NCI-H2081 (cell line): ENCODE measurements at places on chromosomes 6 and 20.
A peak's percentile ranks its signal among the peaks of the same experiment; 100 is the strongest.

DNA sequence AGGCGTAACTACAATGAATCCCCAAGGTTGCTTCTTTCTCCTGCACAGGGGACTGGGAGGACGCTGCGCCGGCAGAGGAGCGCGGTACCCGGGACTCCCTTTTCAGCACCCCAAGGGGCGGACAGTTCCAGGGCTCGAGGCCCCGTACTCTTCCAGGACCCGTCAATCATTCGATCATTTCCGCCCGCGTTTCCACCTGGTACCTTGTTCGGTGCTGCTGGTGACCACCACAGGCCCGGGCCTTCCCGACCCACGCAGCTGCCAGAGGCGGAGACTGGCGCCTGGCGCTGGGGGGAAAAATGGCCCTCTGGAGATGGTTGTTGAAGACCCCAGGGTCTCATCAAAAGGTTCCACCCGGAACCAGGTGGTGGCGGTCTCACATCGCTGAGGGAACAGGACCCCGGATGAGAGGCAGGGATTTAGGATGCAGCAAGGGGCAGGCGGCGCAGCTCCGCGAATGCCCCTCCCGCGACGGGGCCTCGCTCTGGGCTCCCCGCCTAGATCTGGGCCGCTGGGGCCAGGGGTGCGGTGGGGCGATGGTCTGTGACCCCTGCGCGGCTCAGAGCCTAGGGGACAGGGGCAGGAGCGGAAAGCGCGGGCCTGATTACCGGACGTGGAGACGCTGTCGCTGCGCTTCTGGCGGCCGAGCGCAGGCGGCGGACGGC is 744 bp downstream of the VSX1 start:
- DNase-seq: no peak

- DNase-seq: no peak
These were observed 15.4 kb downstream of the TMEM14B start for GRCh38 chr6:10763006-10763405.

DNA sequence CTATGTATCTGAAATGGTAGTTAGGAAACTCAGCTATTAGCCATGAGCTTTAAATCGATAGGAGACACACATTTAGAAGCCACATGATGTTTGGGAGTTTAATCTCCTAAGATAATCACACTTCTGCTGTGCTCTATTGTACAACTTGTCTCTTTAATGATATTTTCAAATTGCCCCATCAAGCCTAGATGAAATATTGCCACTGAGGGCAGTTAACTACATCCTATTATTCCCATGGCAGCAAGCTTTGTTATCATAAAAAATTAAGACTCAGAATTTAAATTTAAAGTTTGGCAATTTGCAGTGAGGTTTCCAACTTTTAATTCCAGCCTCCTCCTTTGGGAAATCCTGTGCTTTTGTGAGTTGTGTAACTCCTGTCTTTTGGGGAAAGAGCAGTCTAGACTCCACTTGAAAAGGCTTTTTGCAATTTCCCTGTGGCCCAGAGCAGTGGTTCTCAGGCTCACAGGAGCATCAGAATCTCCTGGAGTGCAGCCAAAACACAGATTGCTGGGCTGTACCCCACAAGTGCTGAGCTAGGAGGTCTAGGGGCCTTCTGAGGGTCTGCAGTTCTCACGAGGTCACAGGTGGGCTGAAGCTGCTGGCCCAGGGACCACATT is 792.4 kb downstream of the QKI start:
- no peak for DNase-seq

DNA sequence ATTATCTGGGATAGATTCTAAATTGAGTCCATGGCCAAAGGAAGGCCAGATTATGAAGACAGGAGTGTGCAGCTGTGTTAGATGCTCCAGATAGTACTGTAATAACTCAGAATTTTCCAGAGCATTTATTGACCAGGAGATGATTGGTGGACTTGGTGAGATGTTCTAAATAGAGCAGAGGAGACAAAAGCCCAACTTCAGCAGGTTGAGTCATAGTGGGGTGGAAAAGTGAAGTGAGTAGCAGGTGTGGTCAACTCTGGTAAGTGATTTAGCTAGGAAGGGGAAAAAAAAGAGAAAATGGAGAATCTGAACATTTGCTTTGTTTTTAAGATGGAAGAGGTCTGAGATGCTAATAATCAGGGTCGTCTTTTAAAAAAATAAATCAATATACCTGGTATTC is 227.4 kb downstream of the TMEM200A start:
- DNase-seq: no peak

DNA sequence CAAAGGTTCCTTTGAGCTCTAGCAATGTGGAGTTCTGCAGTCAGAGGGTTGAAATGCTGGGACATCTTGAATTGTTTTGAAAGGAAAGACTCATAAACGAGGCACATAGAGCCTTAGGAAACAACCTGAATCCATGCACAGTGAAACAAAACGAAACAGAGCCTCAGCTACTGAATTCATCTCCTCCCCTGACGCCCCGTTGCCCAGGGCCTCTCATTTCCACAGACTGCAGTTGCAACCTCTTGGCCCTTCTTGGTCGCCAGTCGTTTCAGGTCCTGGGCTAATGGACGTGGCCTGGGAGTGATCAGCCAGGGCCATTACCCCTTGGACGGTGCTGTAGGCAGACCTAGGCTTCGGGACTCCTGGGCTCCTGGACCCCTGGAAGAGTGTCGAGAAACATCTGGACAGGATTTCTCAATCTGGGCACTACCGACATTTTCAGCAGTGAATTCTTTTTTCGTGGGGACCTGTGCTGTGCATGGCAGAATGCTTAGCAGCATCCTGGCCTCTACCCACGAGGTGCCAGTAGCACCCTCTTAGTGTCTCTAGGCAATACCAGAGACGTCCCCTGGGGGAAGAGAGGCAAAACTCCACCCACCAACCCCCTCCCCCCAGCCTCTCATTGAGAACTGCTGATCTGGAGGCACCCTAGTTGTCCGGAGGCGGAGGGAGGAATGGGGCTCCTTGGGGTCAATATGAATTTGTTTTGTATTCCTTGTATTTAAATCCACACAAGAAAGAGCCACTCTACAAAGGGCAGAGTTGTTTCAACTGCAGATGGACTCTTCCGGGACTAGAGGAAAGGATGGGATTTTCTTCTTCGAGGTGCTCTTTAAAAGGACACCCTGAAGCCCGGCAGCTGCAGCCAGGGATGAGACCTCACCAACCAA is 50.2 kb downstream of the TMEM242 start:
- DNase-seq: no peak

DNA sequence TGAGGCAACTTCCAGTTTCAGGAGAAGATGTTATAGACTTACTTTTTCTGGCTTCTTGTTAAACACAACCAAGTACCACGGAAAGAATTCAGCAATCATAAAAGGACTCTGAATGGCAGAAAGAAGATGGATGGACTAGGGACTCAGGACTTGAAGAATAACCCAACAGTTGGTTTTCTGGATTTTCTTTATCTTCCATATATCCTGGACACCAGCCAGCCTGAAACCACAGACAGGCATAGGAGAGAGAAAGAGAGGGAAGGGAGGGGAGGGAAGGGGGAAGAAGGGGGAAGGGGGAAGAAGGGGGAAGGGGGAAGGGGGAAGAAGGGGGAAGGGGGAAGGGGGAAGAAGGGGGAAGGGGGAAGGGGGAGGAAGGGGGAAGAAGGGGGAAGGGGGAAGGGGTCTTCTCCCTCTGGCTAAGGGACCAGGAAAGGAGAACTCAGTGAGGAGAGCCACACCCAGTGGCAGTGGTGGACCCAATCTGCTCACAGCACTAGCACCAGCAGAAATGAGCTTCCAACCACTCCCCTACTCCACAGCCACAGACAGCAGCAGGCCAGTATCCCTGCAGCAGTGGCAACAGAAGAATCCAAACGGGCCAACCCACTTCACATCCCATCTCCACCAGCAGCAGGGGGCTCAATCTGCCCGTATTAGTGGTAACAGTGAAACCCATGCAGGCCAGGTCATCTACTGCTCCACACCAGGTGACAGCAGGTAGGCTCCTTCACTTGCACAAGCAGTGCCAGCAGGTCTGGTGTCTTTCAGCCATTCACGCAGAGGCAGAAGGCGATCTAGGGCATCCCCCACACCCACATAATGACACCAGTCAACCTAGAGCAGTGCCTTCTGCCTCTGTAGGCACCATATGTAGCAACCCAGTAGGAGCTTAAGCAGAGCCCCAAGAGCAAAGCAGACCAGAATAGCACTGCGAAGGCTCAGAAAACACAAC is 78.6 kb downstream of the TRMT6 start:
- DNase-seq: no peak

GRCh38 chr6:158698931-158699330 is 49.1 kb downstream of the SYTL3 start:
- DNase-seq: no peak

DNA sequence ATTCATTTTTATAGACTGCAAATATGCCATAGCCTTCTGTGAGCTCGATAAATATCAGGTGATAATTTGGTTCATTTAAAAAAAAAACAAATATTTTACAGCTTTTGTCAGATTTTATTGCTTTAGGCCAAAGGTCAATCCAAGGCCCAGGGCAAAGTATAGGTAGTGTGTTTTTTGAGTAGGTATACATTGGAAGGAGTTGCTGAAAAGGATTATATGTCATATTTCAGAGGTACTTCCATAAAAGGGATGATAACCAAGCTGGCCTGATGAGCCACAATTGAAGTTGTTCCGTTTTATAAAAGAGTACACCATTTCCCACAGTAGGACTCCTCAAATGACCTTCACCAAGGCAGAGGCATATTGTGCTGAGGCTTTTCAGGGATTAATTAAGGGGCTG is 452.8 kb upstream of the FLRT3 start:
- peak; percentile 87 for DNase-seq

DNA sequence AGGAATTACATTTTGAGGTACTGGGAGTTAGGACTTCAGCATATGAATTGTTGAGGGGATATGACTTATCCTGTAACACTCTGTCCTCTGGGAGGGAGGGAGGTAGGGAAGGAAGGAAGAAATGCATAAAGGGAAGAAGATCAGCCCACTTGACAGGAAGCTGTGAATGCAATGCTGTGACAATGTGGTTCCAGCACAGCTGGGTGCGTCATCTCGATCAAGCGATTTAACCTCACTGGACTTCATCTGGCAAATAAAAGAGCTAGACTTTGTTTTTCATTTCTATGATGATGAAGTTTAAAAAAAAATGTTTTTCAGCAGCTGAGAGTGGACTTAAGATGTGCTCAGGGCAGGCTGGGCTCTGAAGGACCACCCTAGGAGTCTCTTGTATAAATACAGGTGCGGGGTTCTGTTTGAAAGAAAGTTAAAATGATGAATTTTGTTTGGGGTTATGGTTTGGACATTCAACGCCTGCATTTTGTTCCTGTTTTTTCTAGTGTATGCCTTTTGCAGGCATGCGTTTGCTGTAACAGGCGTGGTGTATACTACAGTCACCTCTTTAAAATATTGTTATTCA is 178.1 kb downstream of the RIMS1 start:
- DNase-seq: no peak

- DNase-seq: no peak
These were observed 137.5 kb downstream of the EYS start for GRCh38 chr6:65569505-65569904.

DNA sequence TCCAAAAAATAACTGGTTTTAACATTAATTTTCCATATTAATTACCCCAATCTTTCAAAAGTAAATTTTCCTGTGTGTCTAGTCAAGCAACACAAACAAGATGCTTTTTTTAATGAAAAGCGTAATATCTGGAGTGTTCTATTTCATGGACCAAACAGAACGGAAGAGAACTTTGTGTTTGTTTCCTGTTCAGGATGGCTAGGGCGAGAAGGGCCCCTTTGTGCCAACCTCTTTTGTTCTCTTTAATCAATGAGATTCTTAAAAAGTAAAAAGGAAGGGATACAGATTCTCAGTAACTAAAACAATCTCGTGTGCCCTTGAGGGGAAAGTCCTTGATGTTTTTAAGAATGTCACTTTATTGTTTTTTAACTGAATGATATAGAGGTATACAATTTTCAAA is 55.7 kb downstream of the GNAS start:
- no peak for DNase-seq

- DNase-seq: no peak
These were observed 43.3 kb downstream of the SOX4 start for GRCh38 chr6:21636876-21637275.

DNA sequence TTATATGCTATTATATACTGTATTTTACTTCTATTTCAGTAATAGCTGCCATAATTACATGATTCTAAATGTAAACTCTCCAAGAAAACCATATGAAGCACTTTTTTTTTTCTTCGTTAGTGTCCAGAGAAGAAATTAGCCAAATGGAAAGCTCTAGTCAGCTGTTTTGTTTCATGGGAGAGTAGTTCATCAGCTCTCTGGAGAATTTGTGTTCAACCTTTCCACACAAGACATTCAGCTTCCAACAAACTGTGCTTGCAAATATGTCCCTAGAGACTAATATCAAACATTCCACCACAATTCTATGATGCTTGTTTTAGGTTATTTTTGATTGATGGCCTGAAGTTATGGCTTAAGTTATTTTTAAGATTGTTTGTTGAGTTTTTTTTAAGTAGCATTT is 19.5 kb downstream of the FHL5 start:
- no peak for DNase-seq

DNA sequence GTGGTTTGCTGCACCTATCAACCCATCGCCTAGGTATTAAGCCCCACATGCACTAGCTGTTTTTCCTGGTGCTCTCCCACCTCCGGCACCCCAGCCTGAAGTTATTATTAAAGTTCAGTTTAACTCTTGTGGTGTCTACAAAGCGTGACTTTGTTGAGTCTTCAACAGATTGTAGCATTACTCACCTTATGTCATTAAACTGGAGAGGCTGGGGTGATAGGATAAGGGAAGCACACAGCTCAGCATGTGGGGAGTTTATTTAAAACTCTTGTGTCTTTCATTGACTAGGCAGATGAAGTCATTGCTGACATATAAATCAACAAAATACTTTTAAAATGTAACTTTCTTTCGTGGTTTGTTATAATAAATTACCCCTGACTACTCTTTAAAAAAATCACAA is 84.7 kb upstream of the GCM1 start:
- DNase-seq: no peak

DNA sequence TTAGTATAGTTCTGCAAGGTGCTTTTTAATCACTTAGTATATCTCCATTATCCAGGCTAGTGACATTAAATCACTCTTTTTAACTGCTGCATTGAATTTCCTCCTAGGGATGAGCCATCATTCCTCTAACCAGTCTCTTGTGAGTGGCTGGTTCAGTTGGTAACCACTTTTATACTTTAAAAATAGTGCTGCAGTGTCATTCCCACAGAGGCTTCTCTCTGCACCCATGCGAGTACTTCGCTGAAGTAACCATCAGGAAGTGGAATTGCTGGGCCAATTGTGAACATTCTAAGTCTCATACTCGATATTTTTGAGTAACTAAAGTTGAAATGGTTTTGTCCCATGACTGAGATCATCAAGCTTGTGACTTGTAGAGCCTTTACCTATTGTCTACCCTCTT is 2.1 kb downstream of the BTN3A2 start:
- no peak for DNase-seq
